ENCODE measurements at places on chromosomes 5 and 9. TPM values are rescaled to one million over a fixed set of nuclear protein-coding genes. Genes with fewer than 3 reads are reported as not detected.

GRCh38 chr5:4893063-4893744 is 246.9 kb upstream of the ADAMTS16 start:
- H3K27me3 ChIP-seq = no peaks in the 10 kb centered on the region
- H3K36me3 ChIP-seq = no peaks in the 10 kb centered on the region
- H3K4me1 ChIP-seq = no peaks in the 10 kb centered on the region
- no peak overlapping the region for H3K4me3 ChIP-seq

DNA sequence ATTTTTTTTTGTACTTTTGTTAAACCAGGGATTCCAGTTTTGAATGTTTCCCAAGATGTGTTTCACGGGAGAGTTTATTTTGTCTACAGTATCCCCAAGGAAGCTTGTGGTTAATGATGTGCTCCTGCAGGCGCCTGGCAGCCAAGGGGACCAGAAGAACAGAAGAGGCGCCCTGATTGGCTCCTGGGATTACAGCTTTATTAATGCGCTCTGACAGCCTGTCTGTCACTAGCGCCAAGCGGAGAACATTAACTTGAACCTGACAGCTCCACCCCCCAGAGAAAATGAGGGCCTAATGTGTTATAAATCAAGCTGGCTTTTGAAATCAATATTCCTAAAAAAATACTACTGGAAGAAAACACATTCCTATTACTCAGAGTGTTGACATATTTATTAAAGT is 5.0 kb upstream of the FBXL7 start:
- no peak overlapping the region for H3K4me3 ChIP-seq
- H3K4me1 ChIP-seq = peaks cover 7% of the 10 kb centered on the region
- no peaks in the 10 kb centered on the region for H3K27me3 ChIP-seq

DNA sequence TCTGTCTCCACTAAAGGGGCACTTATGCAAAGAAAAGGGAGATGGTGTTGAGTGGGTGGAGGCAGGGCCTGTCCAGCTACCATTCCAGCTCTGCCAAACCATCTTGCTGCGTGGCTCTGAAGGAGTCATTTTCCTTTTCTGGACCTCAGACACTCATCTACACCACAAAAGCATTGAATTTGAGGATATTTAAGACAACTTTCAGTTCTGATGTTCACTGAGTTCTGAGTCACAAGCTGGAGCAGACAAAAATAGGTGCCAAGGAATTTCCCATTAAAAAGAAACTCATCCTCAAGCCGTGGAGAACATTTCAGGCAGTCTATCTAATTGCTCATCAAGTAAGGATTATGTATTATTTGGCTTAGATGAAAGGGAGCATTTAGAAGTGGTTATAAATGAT is 195.0 kb upstream of the TBC1D2 start:
- H3K4me1 ChIP-seq = no peaks in the 10 kb centered on the region
- no peak overlapping the region for H3K4me3 ChIP-seq
- no peak for DNase-seq
- H3K27me3 ChIP-seq = peaks cover 9% of the 10 kb centered on the region
- H3K36me3 ChIP-seq = no peaks in the 10 kb centered on the region

GRCh38 chr5:179225387-179225786 is 119.9 kb downstream of the ADAMTS2 start:
- H3K27ac ChIP-seq = no peak overlapping the region
- H3K27me3 ChIP-seq = peaks cover 14% of the 10 kb centered on the region
- no peaks in the 10 kb centered on the region for H3K36me3 ChIP-seq
- no peak overlapping the region for H3K4me3 ChIP-seq
- H3K4me1 ChIP-seq = no peaks in the 10 kb centered on the region

GRCh38 chr5:55691265-55692105 is 20.6 kb downstream of the SLC38A9 start:
- DNase-seq = no peak
- no peak overlapping the region for H3K27ac ChIP-seq
- peaks cover 21% of the 10 kb centered on the region for H3K4me1 ChIP-seq
- no peaks in the 10 kb centered on the region for H3K36me3 ChIP-seq
- H3K4me3 ChIP-seq = no peak overlapping the region

The PCDHGA4 gene
- polyA plus RNA-seq = 4.8 TPM

All from heart right ventricle (tissue), 16 donors.